ENCODE measurements at places on chromosomes 5 and 9.

- DNase-seq: no peak
Observed at GRCh38 chr9:116692616-116693015, 5.5 kb downstream of the TRIM32 start.

- DNase-seq: no peak
Observed at GRCh38 chr5:6674421-6674820, 38.8 kb upstream of the TENT4A start.

GRCh38 chr5:11384441-11385250 lies 519.6 kb downstream of the CTNND2 start:
- no peak for DNase-seq

DNA sequence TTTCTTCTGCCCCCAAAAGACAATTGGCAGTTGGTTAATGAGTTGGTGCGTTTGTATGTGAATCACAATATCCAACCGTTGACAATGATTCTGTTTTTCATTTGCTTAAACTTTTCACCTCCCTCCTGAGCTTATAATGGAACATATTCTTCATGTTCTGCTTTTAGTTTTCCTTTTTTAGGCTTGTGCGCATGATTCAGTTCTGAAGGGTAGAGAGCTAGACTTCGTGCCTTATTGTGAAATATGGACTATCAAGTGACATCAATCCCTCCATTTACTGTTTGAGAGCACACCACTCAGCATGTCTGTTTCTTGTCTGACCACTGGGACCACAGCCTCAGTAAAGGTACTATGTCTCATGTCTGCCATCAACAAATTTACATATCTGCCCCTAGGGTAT lies 30.5 kb upstream of the LPAR1 start:
- DNase-seq: peak; percentile 15

GRCh38 chr5:99316484-99316883 lies 387.7 kb upstream of the CHD1 start:
- DNase-seq: no peak

DNA sequence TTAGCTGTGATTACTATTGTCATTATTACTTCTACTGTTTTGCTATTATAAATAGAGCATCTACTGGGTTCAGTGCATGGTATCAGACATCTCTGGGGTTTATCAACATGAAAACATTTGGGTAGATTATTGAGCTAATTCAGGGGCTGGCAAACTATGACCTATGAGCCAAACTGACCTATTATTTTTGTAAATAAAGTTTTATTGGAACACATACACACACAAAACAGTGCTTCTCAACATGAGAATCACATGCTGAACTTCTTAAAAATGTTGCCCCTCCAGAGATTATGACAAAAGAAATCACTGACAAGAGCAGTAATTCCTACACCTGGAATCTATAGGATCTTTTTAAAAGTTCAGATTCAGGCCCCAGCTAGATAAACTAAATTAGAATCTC lies 30.4 kb downstream of the SLC31A2 start:
- no peak for DNase-seq

DNA sequence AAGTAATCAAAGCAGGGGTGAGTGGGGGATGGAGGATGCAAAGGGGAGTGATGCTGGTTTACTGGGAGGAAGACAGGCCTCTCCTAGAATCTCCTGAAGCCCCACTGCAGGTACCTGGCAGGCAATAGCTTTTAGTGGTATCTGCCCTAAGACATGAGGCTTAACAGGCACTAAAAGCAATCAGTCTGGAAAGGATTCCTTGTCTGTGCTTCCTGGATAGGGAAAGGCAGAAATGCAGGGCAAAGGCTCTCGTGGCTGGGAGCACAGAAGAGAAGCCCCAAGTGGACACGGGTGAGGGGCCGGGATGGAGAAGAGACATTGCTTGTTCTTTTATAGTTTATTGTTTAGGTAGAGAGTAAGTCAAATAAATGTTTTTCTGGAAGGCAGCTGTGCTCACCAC lies 40.1 kb downstream of the CCNJL start:
- no peak for DNase-seq
